ENCODE measurements at places on chromosomes 4 and X.

- DNase-seq: peak; percentile 84
Observed at GRCh38 chr4:182238355-182238931, 4.8 kb upstream of the TENM3 start.

DNA sequence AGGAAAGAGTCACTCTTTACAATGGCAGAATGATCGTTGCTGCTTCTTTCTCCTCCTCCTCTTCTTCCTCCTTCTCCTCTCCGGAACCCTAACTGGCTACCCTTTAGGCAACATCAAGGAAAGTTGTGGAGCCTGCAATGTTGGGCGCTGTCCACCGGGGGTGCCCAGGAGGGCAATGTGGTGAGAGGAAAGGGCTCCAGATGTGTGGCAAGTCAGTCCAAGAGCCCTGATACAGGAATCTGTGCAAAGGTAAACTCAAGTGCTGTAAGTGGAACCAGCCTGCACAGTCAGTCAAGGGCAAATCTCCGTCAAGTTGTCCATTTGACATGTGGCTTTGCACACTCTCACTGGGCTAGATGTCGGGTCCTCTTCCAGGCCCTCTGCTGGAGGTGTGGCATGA lies 2.8 kb downstream of the RTL5 start:
- no peak for DNase-seq

GRCh38 chr4:1045595-1046201 lies 34.3 kb downstream of the FGFRL1 start:
- DNase-seq: no peak

DNA sequence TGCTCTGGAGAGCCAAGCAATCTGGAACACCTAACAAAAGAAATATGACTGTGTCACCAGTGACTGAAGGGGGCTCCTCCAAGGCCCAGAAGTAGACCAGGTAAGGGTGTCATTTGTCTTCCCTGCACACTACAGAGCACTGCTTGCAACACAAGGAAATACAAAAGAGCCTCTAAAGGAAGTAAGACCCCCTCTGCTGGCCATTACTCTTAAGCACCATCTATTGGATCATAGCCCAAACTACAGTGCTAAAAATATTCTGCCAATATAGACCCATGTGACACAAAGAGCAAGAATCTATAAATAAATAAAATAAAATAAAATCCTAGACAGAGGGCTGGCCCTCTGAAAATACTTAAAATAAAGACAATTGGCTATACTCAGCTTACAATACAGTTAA lies 528.7 kb downstream of the TMA16 start:
- no peak for DNase-seq

DNA sequence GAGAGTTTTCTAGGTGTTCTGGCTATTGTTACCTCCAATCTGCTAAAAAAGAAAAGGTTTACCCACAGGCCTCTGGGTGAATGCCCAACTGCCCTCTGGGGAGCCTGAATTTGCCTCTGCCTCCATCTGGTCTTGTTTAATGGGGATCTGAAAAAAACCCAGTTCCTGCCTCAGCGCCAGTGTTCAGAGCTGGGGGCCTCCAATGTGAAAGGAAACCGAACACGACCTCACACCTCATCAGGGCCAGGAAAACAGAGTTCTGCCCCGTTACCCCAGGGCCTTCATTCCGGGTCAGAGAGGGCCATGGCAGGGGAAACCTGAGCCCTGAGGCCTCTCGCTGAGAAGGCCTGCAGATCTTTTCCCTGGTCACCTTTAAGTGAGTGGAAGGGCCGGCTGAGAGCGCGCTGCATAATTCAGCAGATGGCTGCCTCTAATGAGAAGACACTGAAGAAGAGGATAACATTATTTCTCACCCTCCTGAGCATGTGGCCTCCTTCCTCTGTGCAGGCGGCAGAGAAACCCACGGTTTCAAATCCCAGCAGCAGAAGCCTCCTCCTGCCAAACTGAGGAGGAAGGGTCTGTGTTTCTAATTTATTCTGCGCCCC lies 6.8 kb downstream of the SEPTIN6 start:
- no peak for DNase-seq
